ENCODE measurements at places on chromosomes 1 and 21.

GRCh38 chr1:8862528-8862927, 16.0 kb downstream of the ENO1 start:
- peak; percentile 65 for DNase-seq

- DNase-seq, result no peak
These were observed 112.2 kb downstream of the NEK7 start for GRCh38 chr1:198268784-198269645.

DNA sequence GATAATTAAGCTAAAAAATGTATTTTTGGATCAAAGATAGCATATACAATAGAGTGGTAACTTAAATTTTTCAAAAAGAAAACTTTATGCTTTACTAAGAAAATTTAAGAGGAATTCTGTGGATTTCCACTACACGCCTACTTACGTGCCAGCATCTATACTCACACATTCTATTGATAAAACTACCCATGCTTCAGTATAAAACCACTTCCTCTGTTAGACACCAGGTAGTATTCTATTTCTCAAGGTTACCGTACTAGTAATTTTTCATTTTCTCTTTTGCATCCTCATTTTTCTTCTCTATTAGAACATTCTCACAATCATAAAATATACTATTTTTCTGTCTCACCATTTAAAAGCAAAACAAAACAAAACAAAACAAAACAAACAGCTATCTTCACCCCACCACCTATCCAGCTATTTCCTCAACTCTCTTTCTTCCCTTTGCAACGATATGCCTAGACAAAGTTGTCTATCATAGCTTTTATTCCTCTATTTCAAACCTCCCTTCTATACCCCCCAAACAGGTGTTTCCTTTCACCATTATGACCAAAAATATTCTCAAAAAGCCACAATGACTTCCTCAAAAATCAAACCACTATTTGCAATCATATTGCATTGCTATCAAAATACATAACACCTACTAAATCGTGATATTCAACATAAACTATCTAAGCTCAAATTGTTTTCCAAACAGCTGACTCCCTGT, 1652.0 kb downstream of the MRPL39 start:
- no peak for DNase-seq

- DNase-seq, result peak; percentile 80
These were observed 1.1 kb downstream of the PIK3CD start for GRCh38 chr1:9652379-9653209.

DNA sequence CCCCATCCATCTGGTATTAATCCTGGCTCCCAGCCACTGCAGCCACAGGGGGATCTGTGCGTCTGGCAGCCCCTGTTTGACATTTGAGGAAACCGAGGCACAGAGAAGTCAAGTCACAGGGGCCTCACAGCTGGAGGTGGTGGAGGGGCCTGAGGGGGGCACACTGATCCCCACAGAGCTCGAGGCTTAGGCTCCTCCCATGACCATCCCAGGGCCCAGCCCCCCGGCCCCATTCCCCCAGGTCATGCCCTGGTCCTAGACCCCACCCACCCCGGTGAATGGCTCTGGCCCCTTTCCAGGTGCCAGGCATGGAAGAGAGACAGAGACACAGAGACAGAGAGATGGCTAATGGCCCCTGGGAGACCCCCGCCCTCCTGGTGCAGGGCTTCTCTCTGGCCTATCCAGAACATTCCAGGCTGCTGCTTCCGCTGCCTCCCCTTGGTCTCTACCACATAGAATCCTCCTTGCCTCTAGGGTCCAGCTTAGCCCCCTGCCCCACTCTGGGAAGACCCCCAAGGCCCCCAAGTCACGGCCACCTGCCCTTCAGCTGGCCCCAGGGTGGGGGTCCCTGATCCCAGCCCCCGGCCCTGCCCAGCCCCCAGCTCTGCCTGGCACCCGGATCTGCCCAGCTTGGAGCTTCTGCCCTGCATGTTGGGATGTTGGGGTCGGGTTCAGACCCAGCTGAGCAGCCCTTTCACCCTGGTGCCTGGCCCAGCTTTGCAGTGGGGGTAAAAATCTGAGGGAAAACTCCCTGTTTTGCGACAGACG, 29.2 kb upstream of the LRRC3 start:
- DNase-seq, result no peak

DNA sequence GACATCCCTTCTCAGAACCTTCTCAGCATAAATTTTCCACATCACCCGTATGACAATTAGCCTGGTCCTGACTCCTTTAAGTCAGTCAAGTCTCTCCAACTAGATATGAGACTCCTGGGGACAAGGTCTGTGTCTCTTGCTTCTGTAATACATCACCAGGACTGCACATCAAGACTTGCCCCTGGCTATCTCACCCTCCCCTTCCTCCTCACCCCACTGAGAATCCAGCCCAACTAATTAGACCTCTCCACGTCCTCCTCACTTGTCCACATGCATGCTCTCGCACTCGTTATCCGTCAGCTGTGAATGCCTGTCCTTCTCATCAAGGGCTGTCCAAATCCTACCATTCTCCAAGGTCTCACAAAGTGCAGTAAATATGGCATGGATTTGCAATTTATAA, 542.8 kb downstream of the PTPRU start:
- no peak for DNase-seq

- DNase-seq, result peak; percentile 55
These were observed 89.4 kb upstream of the IPO9 start for GRCh38 chr1:201739492-201740085.

DNA sequence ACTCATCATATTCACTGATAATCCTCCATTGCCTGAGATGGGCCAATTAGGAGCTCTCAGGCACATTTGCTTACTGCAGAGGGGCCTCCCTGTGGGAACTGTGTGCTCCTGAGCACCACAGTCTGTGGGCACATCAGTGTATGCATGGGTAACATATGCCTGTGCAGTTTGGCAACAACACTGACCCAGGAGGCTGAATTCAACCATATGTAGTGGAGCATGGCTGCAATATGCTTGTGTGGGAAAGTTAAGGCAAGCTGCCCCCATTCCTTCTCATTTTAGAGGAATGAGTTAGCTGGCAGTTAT, 11.8 kb upstream of the FMOD start:
- DNase-seq, result no peak

DNA sequence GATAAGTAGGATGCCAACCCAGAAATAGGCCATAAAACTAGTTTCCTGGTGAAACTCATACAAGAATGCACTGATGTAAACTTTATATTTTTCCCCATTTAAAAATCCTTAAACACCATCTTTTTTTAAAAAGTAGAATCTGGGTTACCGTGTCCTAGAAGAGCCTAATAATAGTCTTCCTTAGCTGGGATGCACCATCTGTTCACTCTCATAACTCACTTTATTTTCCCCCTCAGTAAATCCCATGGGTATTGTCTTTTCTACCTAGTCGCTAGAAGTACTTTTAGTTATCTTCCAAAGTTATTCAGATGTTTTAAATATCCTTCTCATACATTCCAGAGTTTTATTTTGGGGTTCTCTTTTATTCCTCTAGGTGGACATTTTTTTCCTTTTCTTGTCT, 250.2 kb downstream of the PLA2G4A start:
- DNase-seq, result no peak

DNA sequence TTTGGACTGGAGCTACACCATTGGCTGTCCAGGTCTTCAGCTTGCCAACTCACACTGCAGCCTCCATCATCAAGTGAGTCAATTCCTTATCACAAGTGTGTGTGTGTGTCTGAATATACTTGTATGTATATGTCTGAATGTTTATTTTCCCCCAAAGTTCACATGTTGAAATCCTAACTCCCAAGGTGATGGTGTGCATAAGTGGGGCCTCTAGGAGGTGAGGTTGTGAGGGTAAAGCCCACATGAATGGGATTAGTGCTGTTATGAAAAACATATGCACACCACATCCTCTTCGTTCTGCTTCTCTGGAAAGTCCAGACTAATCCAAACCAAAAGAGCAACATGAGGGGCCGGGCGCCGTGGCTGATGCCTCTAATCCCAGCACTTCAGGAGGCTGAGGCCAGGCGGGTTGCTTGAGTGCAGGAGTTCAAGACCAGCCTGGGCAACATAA, 48.7 kb upstream of the LBR start:
- peak; percentile 8 for DNase-seq

GRCh38 chr1:225945564-225945963, 4.5 kb upstream of the LEFTY2 start:
- DNase-seq, result no peak

DNA sequence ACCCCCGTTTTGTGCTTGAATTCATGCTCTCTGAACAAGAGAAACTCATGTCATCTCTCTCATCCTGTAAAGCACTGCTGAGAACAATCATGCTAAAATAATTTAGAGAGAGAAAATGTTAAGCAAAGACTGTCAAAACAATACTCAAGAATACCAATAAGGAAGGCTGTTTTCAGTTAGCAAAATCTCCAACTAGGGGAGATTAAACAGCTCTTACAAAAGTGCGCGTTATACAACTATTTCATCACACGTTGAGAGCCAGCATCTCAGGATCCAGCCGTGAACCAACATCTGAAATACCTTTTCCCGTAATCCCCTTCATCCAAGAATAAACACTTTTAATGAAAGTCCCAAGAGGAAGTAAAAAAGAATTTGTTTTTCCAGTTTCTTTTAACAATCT, 44.1 kb upstream of the KCNJ15 start:
- no peak for DNase-seq

DNA sequence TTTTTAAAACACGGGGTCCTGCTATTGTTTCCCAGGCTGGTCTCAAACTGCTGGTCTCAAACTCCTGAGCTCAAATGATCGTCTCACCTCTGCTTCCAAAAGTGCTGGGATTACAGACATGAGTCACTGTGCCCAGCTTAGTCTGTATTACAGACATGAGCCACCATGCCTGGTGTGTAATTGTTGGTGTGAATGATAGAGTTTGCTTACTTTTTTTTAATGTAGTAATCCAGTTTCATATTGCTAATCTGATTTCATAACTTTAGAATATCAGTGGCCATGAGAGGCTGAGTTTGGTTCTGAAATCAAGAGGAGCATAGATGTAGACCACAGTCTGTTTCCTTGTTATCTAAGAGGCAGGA, 3.4 kb downstream of the EPB41 start:
- DNase-seq, result no peak

GRCh38 chr1:231214918-231215680, 25.9 kb upstream of the GNPAT start:
- no peak for DNase-seq

DNA sequence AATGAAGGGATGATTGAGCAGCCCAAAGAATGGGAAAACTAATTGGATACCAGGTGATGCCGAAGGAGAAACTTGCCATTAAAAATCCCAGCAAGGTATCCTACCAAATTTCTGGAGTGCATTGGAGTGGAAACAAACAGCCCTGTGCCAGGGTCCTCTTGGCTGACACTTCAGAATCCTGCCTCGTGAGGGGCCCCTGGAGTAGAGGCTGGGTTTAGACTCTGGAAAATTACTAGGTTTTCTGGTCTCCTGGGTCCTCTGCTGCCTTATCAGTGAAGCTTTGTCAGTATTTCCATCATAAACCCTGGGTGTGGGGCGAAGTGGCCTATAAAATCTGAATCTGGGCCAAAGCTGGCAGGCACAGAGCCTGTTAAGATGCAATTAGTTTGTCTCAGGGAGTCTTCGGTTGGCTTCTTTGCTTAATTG, 289.2 kb upstream of the USP24 start:
- DNase-seq, result no peak

- no peak for DNase-seq
These were observed 350.3 kb downstream of the RWDD3 start for GRCh38 chr1:95584315-95584714.

GRCh38 chr1:17315542-17316130, 7.6 kb downstream of the PADI4 start:
- DNase-seq, result no peak

DNA sequence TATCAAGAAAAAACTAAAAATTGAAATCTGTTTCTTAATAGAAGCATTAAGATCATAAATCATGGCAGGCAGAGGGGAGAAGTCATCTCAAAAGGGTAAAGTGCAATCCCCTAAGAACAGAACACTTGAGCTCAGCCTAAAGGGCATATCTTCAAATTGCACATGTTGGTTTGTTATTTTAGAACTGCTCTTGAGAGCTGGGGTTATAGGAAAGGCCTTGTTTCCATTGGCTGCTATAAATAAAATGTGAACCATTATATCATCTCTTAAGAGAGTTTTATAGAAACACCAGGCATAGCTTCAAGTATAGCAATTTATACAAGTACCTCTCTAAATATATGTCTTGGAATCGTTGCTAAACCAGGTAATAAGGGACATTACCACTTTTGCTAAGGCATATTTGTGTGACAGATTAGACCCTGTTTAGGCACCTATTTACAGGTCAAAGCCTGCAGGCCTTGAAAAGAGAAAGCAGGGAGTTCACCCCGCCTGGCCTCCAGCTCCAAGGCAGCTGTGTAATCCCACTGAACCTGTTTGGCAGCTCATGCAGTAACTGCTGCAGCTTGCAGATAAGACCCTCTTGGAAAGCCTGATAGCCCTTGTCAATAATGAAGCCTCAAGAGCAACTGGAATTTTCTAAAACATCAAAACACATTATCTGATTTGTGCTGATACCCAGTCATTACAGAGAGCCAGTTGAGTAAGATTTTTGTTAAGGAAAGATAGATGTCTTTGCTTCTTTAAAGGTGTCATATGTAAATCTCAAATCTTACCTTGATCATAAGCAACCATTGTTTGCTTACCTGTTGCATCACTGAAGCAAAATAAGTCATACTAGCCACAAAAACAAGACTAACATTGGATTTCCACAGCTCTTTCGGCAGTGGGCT, 24.2 kb upstream of the SYDE2 start:
- no peak for DNase-seq

- DNase-seq, result no peak
These were observed 146.6 kb downstream of the PGBD5 start for GRCh38 chr1:230279583-230279945.

GRCh38 chr1:221693087-221693486, 48.8 kb downstream of the DUSP10 start:
- DNase-seq, result no peak

GRCh38 chr1:154304664-154305337, 16.1 kb upstream of the AQP10 start:
- DNase-seq, result no peak

DNA sequence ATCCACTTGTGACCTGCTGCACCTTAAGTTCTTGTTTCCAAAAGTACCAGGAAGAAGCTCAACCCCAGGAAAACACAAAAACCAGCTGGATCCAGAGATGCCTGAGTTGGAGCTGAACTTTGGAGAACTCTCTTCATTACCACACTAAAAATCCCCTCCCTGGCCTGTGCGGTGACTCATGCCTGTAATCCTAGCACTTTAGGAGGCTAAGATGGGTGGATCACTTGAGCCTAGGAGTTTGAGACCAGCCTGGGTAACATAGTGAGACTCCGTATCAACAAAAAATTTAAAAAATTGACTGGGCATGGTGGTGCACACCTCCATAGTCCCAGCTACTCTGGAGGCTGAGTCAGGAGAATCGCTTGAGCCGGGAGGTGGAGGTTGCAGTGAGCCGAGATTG, 6.2 kb downstream of the MAP1LC3C start:
- DNase-seq, result no peak

GRCh38 chr1:156797212-156797871, 19.3 kb downstream of the SH2D2A start:
- DNase-seq, result peak; percentile 81

- no peak for DNase-seq
These were observed 16.5 kb upstream of the UTS2 start for GRCh38 chr1:7869136-7869920.
